ENCODE measurements at places on chromosomes 3 and 15.

- DNase-seq = no peak
These were observed 433.2 kb upstream of the RASGRP1 start for GRCh38 chr15:38997841-38998240.

- no peak for DNase-seq
These were observed 436.9 kb upstream of the C2CD4B start for GRCh38 chr15:62601777-62602545.

DNA sequence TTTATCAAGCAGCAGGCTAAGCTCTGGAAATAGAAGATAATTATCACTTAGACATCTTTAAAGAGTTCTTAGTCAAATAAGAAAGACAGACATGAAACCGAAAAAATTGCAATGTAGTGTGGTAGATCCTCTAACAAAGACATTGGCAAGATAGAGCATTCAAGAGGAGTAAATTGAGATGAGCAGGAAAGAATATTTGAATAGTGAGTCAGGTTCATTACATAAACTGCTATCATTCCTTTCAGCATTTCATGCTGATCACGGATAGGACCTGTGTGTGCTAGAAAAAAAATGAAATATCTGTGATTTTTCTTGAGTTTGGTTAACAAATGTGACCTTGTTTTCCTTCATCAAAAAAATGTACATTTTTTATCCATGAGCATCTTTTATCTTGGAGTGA lies 460.9 kb downstream of the OTOL1 start:
- DNase-seq = no peak

GRCh38 chr15:91407269-91407889 lies 307.3 kb downstream of the SV2B start:
- DNase-seq = no peak

GRCh38 chr15:59555696-59556095 lies 55.9 kb upstream of the GCNT3 start:
- DNase-seq = no peak

DNA sequence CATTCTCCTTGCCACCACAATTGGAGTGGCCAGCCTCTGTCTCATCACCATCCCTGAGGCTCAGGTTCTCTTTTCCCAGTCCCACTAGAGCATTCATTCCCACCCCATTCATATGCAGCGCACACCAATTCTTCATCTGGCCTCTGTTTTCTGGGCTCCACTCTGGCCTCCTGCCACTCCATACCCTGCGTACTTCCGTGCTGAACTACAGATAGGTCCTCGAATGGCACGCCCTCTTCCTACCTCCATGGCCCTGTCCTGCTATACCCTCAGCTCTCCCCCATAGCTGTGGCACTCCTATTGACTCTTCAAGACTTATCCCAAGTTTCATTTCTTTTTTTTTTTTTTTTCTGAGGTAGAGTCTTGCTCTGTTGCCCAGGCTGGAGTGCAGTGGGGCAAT lies 25.9 kb downstream of the PAQR5 start:
- no peak for DNase-seq

- no peak for DNase-seq
These were observed 17.8 kb downstream of the LMOD3 start for GRCh38 chr3:69104586-69104985.

GRCh38 chr15:91165850-91166249 lies 65.8 kb downstream of the SV2B start:
- DNase-seq = no peak

GRCh38 chr3:48919215-48920138 lies 835 bp downstream of the ARIH2 start:
- peak; percentile 23 for DNase-seq

GRCh38 chr3:12840591-12841148 lies 695 bp downstream of the RPL32 start:
- DNase-seq = peak; percentile 26

DNA sequence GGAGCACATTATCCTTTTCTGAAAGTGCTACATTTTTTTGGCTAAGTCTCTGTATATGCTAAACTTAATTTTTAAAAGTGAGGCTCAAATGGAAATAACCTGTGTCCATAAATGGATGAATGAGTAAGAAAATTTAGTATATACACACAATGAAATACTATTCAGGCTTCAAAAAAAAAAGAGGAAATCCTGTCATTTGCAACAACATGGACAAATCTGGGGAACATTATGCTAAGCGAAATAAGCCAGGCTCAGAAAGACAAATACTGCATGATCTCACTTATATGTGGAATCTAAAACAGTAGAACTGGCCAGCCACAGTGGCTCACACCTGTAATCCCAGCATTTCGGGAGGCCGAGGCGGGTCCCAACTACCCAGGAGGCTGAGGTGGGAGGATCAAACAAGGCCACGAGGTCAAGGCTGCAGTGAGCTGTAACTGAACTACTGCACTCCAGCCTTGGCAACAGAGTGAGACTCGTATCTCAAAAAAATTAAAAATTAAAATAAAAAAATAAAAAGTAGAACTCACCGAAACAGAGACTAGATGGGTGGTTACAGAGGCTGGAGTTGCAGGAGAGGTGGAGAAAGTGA lies 25.8 kb downstream of the CCDC12 start:
- DNase-seq = no peak

- DNase-seq = no peak
These were observed 24.1 kb downstream of the EAF1 start for GRCh38 chr3:15451216-15452113.

- no peak for DNase-seq
These were observed 7.3 kb downstream of the ARL6IP5 start for GRCh38 chr3:69092030-69092516.

DNA sequence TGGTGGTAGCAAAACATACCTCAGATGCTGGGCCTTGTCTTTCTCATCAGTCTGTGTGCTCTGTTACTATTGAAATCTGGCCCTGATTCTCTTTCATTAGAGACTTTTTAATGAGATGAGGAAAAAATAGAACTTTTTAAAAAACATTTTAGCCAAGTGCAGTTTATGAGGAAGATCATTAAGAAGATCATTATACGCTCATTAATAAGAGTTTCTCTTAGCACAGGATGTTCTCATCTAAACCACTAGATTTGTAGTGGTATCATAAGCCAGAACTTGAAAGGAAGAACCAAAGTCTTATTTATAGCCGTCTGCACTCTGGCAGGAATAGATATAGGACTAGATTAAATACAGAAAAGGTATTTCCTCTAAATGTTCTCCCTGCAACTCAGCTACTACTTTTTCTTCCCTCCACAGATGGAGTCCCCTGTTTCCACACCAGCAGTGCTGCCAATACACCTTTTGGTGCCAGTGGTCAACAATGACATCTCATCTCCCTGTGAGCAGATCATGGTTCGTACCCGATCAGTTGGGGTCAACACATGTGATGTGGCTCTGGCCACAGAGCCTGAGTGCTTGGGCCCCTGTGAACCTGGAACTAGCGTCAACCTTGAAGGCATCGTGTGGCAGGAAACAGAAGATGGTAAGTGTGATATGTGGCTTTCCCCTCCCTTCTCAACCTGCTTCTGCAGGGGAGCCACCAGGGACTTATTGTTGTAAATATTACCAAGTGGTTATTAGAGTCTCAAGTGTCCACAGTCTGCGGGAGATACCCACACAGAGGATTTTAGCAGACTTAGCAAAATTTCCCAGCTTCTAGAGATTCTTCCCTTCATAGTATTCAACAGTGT lies 152.8 kb downstream of the RBPMS2 start:
- peak; percentile 21 for DNase-seq

GRCh38 chr3:16813336-16813735 lies 71.4 kb upstream of the PLCL2 start:
- no peak for DNase-seq

DNA sequence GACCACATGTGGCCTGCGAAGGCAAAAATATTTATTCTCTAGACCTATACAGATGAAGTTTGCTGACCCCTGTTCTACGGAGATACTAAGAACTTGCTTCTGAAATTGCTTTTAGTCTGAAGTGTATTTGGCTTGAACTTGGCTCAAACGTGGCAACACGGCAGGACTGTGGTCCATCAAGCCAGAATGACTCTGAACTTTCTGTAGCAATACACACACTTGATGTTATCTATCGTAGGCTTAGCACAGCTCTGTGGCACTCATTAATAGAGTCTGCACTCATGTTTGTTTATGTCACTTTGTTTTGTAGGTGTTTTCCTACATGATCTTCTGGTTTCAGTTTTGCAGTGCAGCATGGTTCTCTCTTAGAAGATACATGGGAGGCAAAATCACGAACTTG lies 298.1 kb downstream of the ADAMTS17 start:
- DNase-seq = no peak

DNA sequence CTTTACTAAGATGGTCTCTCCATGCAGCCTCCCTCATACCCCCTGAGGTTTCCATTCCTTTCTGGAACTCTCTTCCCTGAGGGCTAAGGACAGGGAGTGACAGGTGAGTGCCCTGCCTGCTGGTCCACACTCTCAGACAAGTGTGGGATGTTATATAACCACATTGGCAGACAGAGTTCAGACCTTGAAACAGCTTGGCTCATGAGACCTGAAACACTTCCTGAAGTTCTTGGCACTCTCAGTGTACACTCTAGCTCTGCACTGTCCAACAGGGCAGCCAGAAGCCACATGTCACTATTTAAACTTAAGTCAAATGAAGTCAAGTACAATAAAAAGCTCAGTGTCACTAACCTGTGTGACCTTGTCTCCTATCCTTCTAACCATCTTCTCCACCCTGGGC lies 188.5 kb downstream of the ZNF621 start:
- DNase-seq = no peak

DNA sequence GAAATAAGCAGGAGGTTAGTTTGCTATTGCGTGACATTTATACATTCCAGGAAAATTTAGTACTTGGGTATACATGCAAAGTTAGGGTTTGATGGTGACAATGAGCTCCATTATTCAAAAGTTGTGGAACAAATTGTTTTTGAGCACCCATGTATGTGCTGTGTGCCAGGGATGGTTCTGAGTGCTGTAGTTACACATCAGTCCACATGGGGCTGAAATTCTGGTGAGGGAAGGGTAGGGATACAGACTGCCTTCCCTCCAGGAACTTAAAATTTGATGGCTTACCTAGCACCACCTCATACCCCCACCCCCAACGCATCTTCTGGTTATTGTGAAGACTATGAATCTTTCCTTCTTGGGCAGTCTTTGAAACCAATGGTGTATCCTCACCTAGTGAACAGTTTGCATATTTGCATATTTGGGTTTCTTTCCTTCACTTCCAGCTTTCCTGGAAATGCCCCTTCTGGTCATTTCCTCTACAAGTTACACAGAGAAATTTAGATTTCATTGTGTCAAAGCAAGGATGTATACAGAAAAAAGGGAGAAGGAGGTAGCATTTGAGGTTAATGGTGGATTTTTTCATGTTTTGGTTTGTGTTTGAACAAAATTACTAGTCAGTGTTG lies 222.0 kb upstream of the IL12A start:
- DNase-seq = no peak

- no peak for DNase-seq
These were observed 900.6 kb downstream of the TUSC7 start for GRCh38 chr3:117610156-117610555.

DNA sequence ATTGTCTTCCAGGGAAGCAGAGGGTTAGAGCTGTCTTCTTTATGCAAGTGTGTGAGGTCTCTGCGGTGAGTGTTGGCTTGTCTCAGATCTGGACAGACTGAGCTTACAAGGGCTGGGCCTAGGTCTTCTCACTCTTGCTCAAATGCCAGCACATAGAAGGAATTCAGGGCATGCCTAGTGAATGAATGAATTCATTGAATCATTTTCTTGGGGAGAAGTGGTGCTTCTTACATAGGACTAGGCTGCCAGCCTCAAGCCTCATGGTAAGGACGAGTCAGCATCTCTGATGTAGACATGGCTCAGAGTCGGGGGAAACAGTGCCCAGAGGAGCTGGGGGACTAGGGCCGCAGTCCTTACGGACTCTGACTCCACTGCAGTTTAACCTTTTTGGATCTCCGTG lies 17.2 kb downstream of the MKRN2 start:
- no peak for DNase-seq

All from T-helper 17 cell (primary cell).